ENCODE measurements at places on chromosomes 6 and 20.

GRCh38 chr6:80566361-80566760 lies 459.9 kb downstream of the BCKDHB start:
- no peak for DNase-seq

DNA sequence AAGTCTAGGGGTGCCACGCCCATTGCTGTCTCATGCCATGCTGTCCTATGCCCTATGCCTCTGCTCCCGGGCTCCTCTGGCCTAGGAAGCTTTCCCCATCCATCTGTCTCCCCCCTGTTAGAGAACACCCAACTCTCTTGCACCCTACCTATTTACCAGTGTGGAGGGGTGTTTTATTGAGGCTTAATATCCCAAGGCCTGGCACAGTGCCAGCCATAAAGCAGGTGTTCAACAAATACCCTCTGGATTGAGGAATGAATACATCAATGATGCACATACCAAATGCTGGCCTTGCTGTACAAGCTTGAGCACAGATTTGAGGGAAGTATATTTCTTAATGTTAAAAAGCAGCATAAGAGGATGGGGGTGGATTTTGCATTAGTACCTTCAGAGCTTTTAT lies 38.3 kb downstream of the METTL24 start:
- no peak for DNase-seq

DNA sequence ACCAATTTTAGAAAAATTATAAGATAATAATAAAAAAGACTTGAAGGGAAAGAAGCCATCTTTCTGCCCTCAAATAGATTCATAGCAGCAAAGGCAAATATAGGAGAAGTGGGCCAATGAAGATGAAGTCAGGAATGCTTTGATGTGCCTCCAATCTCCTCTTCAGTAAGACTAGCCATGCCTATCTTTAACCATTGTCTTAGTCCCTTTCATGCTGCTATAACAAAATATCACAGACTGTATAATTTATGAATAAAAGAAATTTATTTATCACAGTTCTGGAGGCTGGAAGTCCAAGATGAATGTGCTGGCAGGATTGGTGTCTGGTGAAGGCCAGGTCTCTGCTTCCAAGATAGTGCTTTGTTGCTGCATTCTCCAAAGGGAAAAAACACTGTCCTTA lies 18.8 kb upstream of the SLC17A3 start:
- DNase-seq, result no peak

GRCh38 chr6:145212813-145213212 lies 522.5 kb downstream of the EPM2A start:
- no peak for DNase-seq

GRCh38 chr20:62433658-62434497 lies 6.5 kb upstream of the RBBP8NL start:
- DNase-seq, result no peak

DNA sequence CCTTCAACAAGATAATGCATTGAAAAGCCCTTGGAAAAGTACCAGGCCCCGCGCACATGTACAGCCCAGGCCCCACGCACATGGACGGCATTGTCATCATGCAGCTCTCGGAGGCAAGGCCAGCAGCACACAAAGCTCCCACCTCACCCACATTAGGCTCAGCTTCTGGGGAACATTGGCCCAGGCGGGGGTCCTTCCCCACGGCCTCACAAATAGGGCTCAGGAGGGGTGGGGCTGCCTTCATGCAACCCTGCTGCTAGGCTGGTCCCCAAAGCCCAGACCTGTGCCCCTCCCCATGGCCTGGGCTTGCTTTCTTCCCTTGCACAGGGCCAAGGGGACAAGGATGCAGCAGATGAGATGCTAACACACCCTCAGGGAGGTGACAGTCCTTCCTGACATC lies 26.7 kb downstream of the NPEPL1 start:
- DNase-seq, result no peak

- DNase-seq, result no peak
These were observed 166.0 kb downstream of the DLL1 start for GRCh38 chr6:170124836-170125235.

DNA sequence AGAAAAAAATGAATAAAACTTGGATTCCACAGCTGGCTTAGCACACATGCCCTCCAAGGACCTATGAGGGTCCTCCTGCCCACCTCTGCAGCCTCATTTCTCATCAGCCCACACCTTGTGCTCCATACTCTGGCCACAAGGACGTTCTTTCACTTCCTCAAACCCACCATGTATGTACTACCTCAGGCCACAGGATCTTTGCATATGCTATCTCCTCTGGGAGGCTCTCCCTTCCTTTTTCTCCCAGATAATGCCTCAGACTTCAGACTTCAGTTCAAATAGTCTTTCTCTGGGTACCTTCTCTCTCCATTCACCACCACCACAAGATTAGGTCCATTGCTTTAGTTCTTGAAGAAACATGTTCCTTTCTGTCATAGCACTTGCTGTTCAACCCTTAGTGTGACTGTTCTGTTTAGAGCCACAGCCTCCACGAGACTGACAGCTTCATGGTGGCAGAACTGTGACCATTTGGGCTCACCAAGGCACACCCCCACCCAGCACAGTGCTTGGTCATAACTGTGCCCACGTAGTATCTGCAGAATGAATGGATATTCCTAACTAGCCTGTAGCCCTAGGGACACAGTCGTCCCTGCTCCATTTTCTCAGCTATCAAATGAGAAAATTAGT lies 146.7 kb upstream of the LRFN2 start:
- no peak for DNase-seq

GRCh38 chr6:165181951-165182414 lies 127.4 kb downstream of the C6orf118 start:
- DNase-seq, result peak; percentile 63

DNA sequence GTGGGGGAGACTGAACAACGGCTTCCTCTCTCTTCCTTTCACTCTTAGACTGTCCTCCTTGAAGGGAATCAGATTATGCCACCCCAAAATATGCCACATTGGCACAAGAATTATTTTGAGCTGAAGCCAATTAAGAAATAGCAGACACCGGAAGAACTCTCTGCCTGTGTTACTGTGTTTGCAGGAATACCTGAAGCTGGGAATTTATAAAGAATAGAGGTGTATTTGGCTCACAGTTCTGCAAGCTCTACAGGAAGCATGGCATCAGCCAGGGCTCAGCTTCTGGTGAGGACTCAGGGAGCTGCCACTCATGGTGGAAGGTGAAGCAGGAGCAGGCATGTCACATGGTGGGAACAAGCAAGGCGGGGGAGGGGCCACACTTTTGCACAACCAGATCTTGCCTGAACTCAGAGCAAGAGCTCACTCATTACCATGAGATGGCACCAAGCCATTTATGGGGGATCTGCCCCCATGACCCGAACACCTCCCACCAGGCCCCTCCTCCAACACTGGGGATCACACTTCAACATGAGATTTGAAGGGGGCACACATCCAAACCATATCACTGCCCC lies 46.0 kb downstream of the PCNA start:
- peak; percentile 34 for DNase-seq

DNA sequence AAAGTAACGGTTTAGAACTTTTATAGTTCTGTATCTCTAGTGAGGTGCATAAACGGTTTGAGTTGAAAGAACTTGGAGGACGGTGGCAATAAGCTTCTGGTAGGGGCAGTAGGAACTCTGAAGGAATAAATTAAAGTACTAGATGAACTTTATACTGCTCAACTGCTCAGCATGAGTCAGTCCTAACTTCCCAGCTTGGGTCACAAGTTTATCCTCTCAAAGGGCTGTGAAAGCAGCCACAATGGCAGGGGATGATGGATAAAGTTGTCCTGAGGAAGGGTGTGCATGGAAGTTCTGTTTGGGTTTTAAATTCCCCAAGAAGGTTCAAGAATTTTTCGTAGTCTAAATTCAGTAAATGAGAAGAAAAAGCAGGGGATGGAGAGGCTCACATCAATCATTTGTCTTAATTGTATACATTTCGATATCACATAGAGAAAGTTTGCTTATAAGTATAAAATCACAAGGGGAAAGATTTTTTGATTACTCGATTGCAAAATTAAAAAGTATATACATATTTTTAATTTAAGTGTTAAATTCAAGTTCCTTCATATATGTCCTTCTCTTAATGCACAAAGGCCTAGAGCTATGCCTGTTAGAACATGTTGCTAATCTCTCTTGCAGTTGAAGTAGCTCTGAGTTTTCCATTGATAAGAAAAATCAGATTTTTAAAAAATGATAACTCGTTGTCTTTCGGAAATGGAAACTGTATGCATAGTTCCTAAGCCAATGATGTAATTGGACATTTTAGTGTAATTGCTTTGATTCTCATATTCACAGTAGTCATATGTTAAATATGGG lies 55.3 kb upstream of the JAG1 start:
- no peak for DNase-seq

GRCh38 chr6:45226081-45226480 lies 102.0 kb upstream of the RUNX2 start:
- no peak for DNase-seq

- DNase-seq, result no peak
These were observed 207.8 kb downstream of the TTLL2 start for GRCh38 chr6:167532410-167533288.

DNA sequence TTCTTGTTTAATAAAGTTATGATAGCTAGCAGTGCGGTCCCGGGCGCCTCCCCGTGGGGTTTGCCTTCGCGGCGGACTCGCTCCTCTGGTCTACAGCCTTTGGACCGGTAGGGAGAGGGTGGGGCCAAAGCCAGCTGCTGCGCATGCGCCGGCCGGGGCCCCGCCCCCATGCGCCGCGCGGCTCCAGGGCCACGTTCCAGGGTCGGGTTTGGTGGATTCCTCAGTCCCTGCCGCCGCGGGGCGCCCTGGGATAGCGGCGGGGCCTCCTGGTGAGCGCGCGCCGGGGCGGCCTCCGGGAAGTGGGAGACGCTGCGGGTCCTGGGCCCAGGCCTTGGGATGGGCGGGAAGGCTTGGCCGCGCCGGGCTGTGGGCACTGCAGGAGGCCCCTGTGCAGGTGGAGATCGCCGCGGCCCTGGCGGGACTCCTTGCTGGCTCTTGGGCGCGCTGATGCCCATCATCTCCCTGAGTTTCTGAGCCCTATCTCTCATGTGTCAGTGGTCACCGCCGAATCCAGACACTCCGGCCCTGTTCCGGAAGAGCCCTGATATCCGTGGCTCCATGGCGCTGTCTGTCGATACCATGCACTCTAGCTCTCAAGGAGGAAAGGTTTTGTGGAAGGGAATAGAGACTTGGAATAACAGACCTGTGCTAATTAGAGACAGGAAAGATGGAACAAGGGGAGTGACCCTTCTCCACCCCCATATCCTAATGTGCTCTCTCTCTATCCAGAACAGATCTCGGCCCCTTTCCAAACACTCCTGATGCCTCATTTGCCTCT lies at the start of gene VARS2:
VARS2 (plus strand) TSS at position 163 of the 778 bp plus-strand sequence; CDS start at position 762, 599 bp downstream.
- peak; percentile 97 for DNase-seq

- no peak for DNase-seq
These were observed 307.5 kb downstream of the DHX35 start for GRCh38 chr20:39269493-39270217.

GRCh38 chr6:34514593-34515472 lies 41.3 kb downstream of the SPDEF start:
- no peak for DNase-seq

GRCh38 chr20:61086031-61086430 lies 166.0 kb upstream of the CDH4 start:
- no peak for DNase-seq

GRCh38 chr6:163579111-163579879 lies 164.8 kb downstream of the QKI start:
- peak; percentile 25 for DNase-seq

DNA sequence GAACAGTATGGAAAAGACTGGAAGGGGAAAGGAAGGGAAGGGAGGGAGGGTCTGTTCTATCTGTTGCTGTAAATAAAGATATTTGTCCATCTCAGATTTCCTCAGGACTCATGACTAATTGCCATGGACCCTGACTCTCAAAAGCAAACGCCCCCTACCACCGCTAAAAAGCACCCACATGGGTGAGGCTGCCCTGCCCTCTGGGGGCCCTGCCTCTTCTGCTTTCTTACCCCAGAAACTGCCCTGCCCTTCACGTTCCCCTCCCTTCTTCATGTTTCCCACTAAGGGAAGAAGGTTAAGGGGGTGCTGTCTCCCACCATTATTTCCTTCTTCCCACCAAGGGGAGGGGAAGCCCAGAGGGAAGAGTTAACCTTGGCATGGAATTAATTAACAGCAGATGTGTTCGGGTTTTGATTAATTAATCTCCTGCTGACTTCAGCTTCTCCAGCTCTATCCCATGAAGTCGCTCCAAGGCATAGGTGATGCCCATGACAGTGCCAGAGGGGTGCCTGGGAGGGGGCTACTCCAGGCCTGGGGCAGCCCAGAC lies 16.0 kb downstream of the MDFI start:
- DNase-seq, result no peak

- no peak for DNase-seq
These were observed 280.8 kb downstream of the SOX4 start for GRCh38 chr6:21874372-21874771.

DNA sequence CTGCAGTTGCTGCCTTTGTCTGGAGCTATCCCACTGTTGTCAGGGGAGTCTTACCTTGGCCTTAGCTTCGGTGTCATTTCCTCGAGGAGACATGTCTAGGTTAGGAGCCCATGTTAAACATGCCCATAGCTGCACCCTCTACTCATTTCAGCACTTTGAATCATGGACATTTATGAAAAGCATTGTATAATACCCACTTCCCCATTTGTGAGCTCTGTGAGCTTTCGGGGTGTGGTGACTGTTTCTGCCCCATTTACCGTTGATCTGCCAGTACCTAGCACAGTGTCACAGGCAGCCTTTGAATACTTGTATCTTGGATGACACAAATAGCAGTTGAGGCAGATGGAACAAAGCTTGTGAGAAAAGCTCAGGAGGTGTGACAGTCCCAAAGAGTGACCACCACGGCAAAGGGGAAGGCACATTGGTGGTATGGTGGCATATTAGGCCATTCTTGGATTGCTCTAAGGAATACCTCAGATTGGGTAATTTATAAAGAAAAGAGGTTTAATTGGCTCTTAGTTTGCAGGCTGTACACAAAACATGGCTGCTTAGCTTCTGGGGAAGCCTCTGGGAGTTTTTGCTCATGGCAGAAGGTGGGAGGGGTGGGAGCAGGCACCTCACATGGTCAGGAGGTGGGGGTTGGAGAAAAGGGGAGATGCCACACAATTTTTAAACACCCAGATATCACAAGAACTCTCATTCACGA lies 42.0 kb downstream of the JARID2 start:
- DNase-seq, result no peak

GRCh38 chr6:142735204-142735603 lies 209.8 kb downstream of the HIVEP2 start:
- no peak for DNase-seq

GRCh38 chr6:13013681-13014503 lies 297.3 kb downstream of the PHACTR1 start:
- no peak for DNase-seq

GRCh38 chr20:43755851-43756250 lies 29.0 kb upstream of the GTSF1L start:
- DNase-seq, result no peak

GRCh38 chr20:33753763-33754162 lies 22.0 kb downstream of the ZNF341 start:
- no peak for DNase-seq

DNA sequence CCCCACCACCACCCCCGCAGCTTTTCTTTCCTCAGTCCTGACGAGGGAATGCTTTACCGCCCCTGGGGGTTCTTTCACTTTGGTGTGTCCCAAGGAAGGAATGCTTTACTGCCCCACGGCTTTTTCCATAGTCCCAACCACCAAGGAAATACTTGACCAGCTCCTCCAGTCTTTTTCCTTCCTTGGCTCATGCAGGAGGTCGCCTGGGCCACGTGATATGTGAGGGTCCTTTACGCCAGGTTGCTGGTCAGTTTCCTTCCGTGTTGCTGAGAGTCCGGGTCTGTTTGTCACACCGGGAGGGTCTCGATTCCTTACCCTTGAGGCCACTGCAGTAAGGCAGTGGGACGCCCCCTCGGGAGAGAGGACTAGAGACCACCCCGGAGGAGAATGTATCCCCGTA lies 58.9 kb upstream of the CDH4 start:
- DNase-seq, result no peak

- no peak for DNase-seq
These were observed 53.4 kb downstream of the EPM2A start for GRCh38 chr6:145681965-145682364.

All from Caki2 (cell line).